ENCODE measurements at places on chromosomes 12 and 14.

DNA sequence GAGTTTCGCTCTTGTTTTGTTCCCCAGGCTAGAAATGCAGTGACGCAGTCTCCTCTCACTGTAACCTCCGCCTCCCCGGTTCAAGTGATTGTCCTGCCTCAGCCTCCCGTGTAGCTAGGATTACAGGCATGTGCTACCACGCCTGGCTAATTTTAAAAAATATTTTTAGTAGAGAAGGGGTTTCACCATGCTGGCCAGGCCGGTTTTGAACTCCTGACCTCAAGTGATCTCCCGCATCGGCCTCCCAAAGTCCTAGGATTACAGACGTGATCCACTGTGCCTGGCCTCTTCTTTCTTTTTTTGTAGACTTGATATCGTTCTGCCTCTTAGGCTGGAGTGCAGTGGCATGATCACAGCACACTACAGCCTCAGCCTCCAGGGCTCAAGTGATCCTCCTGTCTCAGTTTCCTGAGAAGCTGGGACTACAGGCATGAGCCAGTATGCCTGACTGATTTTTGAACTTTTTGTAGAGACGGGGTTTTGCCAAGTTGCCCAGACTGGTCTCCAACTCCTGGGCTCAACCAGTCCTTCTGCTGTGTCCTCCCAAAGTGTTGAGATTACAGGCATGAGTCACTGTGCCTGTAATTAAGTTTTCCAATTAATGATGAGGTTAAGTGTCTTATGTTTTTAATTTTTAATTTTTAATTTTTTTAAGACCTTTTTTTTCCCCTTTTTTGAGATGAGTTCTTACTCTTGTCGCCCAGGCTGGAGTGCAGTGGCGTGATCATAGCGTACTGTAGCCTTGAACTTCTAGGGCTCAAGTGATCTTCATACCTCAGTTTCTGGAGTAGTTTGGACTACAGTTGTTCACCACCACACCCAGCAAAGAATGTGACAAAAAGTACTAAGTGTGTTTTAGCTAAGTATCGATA, 10.2 kb downstream of the RCOR1 start:
- DNase-seq, result no peak

DNA sequence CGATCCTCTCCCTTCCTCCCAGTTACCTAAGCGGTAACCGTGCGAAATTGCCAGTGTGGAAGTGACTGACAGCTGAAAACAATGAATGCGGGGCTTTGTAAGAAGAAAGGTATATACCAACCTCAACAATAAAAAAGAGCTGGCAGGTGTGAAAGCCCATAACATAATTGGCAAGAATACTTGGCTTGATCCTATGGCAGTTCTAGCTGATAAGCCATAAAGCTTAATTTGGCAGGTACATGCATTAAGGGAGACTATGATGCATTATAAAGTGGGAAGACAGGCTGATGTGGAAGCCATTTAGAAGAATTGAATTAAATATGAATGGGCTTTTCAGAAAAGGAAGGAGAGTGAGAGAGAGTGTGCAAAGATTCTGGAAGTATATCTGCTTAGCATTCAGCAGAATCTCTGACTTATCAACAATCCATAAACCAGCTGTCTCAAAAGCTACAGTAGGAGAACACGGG, 71.3 kb downstream of the CRACR2A start:
- no peak for DNase-seq

- no peak for DNase-seq
These were observed 128.1 kb upstream of the HMGA2 start for GRCh38 chr12:65696227-65696626.

- DNase-seq, result no peak
These were observed 3.2 kb downstream of the C14orf132 start for GRCh38 chr14:96042248-96042930.

DNA sequence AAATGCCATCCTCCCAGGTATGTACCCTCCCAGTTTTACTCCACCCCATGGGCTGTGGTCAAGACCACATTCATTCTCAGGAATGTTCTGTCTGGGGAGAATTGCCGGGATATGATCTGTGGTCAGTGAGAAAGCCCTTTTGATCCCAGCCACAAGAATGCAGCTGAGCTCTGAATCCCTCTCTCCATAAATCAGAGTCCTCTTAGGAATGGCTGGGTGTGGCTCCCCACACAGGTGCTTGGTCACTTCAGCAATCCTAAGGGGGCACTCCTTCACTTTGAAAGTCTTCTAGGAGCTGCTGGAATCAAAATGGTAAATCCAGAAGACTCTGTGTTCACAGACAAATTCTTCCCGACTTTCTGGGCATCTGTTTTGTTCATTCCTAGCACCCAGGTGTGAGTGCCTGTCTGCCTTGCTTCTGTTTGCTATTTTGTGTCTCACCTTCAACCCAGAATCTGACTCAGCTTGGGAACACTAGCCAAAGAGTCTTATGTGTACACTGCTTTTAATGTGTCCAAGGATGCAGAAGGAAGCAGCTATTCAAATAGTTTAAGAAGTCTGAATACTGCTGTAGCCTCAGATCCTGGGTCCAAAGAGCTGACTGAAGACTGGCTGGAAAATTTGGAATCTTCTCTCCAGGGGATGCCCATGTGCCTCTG, 144.6 kb upstream of the CDKN3 start:
- DNase-seq, result no peak

GRCh38 chr12:120225852-120226640, 25.1 kb upstream of the RPLP0 start:
- peak; percentile 68 for DNase-seq

DNA sequence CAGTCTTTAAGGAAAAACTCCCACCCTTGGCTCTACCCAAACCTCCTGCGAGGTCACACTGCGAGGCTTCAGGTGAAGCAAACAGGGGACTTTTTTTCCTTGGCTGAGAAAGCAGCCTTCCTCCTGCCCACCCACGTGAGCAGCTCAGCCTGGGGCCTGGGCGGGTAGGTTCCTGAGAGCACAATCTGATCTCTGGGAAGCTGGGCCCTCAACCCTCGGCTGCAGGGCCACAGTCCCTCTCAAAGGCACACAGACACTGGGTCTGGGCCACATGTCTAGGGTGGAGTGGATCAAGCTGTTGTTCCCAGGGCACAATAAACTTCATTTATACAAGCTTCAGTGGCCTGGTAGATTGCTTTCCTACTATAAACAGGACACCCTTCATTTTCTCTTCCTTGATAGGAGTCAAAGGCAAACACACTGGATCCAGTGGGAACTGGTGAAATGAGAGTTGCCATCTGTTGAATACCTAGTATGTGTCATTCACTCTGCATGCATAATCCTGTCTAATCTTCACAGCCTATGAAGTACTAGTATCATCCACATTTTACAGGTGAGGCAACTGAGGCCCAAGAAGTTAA, 41.3 kb upstream of the PNMA1 start:
- DNase-seq, result no peak

DNA sequence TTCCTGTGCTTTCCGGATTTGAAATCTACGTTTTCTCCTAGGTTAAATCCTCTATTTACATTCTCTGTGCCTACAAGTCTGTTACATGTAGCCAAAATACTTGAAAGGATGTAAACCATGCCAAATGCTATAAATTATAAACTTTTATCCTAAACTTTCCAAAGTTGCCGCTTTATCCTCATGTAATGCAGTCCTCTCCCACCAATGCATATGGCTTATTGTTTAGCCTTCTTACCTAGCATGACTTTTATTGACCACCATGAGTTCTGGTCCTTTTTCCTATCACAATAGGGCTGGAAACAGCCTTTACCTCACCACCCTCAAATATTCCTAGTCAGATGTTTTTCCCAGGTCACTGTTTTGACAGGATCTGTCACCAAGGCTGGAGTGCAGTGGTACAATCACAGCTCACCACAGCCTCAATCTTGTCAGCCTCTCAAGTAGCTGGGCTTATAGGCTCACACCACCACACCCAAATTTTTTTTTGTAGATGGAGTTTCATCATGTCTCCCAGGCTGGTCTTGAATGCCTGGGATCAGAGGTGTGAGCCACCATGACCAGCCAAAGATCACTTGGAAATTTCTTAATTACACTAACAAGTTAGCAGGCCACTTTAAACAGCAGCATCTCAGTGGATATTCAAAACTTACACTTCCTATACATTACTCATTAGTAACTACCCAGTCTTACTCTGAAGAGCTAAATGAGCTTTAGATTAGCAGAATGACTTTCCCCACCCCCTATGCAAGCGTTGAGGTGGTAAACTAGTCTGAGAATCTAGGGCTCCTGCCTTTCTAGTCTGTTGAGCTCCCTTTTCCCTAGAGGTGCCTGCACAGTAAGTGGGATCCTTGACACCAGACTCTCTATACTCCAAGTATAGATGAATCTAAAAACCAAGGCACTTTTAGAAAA, 4.1 kb downstream of the TUBA1B start:
- DNase-seq, result no peak

- DNase-seq, result no peak
These were observed 11.5 kb upstream of the PEBP1 start for GRCh38 chr12:118124333-118124874.
